Fibroblast of pulmonary artery (primary cell): ENCODE measurements at places on chromosomes 3 and 15.

- no peak for DNase-seq
Measured at GRCh38 chr3:75332794-75333193, 331.3 kb upstream of the FRG2C start.

DNA sequence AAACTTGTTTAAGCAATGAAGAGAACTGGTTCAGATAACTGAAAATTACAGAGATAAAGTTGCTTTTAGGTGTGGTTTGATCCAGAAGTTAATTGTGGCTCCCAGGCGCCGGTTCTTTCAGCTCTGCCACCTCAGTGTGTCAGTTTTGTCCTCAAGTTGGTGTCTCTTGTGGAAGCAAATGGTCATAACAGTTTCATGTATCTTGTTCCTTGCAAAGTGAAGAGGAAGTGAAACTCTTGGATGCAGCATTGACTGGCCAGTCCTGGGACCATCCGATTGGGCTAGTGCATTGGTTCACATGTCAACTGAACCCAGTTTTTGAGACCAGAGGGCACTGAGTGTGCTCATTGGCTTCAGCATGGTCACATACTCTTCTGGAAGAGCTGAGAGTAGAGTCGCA, 181.4 kb upstream of the GRM7 start:
- DNase-seq, result no peak

DNA sequence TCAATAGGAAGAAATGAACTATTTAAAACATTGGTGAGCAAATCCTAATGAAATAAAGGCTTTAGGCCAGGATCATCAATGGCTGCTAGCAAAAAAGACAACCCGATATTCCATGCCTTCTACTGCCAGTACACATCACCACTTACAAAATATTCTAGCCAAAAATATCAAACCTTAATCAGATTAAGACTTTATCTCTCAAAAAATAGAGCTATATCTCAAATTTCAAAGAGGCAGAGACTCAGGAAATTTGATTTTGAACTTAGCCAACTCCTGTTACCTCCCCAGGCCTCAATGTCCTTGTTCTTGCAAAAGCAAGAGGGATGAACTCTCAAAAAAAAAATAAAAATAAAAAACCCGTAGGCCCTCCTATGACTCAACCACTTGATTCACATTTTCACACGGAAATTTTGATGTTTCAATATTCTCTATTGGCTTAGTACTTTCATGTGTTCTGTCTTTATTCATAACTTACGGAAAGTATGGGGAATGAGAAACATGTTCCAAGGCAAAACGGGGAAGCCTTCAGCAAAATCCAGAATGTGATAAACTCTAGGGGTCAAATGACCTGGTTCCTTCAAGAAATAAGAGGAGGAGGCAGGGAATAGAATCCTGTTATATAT, 273.3 kb upstream of the ZPLD1 start:
- no peak for DNase-seq

- peak; percentile 8 for DNase-seq
Measured at GRCh38 chr15:100032358-100033085, 299.3 kb upstream of the LYSMD4 start.

- DNase-seq, result peak; percentile 64
Measured at GRCh38 chr3:138673641-138674530, 65.3 kb downstream of the FAIM start.

GRCh38 chr15:33138000-33138399, 56.5 kb downstream of the FMN1 start:
- no peak for DNase-seq

DNA sequence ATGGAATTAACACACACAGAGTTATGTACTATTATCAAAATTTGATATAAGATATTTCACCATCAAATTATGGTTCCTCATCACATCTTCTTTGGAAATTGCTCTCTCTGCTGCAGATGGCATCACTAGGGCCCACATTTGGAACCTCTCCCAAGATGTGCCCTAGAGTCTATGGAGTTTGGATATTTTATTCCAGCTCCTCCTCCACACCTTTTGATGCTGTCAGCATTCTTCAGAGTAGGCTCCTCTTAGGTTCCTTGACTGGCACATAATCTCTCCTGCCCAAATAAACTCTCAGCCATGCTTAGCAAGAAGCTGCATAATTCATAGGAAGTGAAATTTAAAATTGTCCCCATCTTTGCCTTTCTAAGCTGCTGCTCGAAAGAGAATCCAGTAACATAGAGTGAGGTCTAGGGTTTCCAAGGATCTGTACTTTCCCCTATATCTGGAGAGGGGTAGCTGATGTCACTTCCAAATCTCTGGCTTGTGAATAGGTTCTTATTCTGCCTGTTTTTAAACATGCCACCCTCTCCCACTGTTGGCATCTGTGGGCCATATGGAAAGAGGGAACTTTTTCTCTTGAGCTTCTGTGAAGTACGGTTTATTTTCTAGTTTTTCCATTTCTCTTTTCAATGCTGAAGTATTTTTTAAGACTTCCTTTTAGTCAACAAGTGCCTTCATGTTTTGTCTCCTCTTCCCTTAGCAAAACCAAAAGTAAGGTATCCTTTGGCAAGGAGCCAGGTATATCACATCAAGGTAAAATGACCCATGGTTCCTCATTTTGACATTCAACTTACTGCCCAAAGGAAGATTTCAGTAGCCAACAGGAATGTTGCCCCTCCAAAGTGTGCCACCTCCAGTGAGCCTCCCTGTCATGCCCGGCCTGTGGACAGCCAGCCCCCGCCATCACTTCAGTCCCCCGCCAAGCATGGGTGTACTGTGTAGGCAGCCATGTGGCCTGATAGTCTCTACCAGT, 75.3 kb upstream of the C2CD4B start:
- no peak for DNase-seq

DNA sequence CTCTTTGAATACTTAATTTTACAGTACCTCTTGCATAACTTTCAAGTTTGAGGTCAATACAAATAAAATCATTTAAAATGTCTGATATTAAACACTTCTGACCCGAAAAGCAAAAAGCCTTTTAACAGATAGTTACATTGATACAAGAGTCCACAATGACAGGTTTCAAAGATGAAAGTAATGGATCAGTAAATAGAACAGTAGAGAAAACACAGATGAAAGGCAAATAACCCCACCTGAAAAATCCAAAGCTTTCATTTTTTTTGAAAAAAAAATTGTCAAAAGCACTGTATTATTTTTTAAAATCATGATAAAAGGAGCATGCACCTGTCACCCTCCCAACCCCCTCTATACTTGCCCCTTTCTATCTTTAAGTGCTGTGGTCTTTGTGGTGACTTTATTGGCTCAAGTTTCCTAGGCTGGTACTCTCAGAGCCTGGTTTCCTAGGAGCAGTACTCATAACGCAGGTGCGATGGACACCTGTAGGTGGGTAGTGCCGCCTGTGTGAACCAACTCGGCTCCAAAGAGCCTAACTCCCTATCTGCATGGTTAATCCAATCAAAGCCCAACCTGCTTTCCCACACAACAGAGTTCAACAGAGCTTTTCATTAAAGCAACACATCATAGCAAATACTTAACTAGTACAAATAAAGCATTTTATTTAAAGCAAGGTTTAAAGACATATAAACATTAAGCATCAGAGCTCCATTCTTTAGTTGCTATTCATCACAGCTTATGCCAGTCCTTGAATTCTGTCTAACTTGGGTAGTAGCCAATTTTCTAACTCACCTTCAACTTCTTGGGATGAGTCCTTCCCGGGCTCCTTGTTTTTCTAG, 32.2 kb downstream of the LIPC start:
- no peak for DNase-seq

DNA sequence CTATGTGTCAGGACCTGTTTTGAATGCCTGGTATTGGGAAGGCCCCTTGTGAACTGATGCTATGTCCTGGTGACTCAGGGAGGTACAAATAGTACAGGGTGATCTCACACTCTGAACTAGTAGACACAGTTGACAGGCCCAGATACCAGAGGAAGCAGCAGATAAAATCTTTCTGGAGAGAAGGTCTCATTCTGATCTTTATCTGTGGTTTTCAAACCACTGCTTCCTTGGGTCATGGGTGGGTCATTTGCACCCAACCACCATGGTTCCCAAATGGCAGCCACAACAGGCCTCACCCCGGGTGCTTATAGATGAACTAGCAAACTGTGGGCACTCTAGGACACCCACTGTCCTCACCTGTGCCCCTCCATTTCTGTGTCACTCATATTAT, 43.4 kb downstream of the PXYLP1 start:
- DNase-seq, result no peak

GRCh38 chr3:14862661-14863230, 44.0 kb downstream of the FGD5 start:
- DNase-seq, result no peak

GRCh38 chr3:108462899-108463298, 47.5 kb downstream of the MYH15 start:
- DNase-seq, result peak; percentile 40

- no peak for DNase-seq
Measured at GRCh38 chr3:115857518-115858136, 234.3 kb downstream of the GAP43 start.

- no peak for DNase-seq
Measured at GRCh38 chr3:99016452-99016851, 115.0 kb upstream of the DCBLD2 start.

GRCh38 chr3:46535746-46536145, 30.4 kb downstream of the LRRC2 start:
- DNase-seq, result no peak

GRCh38 chr3:98746882-98747281, 16.3 kb upstream of the ST3GAL6 start:
- peak; percentile 52 for DNase-seq

GRCh38 chr15:97998307-97999071, 38.0 kb downstream of the ARRDC4 start:
- no peak for DNase-seq

- no peak for DNase-seq
Measured at GRCh38 chr3:13233487-13234485, 160.6 kb upstream of the IQSEC1 start.

DNA sequence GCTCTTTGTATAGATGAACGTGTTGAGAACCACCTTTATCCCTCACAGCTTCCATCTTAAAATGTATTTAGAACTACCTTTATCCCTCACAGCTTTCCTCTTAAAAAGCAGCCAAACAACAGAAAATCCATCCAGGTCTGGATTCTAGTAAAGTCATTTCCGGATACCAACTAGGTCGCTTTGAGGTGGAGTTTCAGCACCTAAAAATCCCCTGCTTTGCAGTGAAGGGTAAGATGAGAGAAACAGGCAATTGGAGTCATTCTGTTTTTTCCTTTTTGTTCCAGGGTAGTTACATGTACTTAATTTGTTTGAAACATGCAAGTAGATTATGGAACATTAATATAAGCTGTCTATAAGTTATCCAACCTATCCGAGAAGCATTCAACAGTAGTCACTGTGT, 192.0 kb downstream of the UBE2E2 start:
- no peak for DNase-seq

DNA sequence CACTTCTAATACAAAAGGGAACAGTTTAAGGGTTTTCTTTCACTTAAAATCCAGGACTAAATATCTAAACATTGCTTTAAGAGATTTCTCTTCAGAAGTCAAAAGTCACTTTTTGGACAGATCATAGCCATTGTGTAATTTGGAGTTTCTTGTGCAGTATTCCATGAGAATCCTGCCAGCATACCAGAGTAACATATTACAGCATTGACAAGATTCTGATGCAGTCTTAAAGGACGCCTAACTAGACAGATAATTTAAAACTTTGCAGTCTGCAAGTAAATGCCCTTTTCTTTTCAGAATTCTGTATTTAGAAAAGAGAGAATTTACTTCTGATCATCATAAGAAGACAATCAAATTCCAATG, 17.5 kb upstream of the IGSF10 start:
- peak; percentile 22 for DNase-seq

GRCh38 chr3:139830817-139831216, 104.2 kb upstream of the CLSTN2 start:
- no peak for DNase-seq

GRCh38 chr3:130738241-130738640, 8.4 kb downstream of the PIK3R4 start:
- DNase-seq, result no peak

GRCh38 chr3:178485756-178486155, 50.5 kb upstream of the KCNMB2 start:
- DNase-seq, result no peak

DNA sequence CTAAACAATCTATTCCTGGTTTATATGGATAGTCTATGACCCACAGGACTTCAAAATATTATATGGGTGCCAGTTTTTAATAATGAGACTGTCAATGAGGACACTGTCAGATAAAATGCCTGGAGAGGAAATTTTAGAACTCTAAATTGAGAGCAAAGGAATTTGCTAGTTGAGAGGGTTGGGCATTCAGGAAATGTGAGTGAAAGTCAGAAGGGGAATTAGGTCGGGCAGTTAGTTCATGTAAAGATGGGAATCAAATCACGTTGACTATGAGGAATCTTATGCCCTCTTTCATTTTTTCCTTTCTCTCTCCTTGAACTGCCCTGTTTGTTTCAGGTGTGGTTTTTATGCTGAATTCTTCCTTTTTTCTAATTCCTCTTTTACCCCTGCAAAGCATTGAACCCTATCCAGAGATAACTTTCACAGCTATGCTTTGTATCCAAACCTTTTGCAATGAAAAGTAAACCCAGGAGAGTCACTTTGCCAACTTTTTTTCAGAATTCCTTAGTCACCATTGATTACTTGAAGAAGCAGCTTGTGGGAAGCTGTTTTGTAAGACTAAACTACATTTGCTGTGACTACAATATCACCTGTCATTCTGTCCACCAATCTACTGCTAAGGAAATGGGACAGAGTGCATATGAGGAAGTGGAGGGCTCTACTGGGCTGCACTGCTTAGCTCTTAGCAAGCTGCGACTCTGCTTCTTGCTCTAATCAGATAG, 27.8 kb downstream of the CHP1 start:
- peak; percentile 55 for DNase-seq

DNA sequence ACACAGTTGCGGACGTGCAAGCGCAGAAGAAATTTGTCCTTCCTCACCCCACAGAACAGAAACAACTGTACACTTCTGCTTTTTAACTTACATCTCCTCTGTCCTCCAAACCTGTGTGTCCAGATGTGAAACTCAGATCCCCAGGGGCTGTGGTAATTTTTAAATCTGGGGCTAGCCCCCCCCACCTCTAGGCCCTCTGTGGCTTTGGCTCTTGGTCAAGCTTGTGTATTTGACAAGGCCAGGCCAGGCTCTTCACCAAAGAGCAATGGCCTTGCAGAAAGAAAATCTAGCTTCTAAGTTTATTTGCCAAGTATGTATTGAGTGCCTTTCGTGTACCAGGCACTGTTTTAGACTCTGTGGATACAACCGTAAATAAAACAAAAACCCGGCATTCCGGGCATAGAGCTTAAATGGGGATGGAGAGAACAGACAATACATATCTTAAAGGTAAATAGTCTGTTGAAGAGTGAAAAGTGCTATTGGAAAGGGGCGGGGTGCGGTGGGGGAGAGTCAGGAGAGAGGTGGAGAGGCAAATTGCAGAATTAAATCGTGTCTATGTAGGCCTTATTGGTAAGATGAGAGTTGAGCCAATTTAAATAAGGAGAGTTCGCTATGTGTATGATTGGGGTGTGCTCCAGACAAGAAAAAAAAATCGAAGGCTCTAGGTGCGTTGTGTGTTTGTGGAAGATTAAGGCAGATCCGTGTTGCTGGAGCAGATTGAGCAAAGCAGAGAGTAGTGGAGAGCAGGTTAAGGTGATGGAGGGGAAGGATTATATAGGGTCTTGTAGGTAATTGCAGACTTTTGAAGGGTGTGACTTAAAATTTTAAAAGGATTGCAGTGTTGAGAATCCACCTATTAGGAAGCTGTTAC, 781 bp upstream of the DPH6 start:
- no peak for DNase-seq

GRCh38 chr3:58299839-58300516, 6.1 kb upstream of the RPP14 start:
- peak; percentile 83 for DNase-seq

- DNase-seq, result no peak
Measured at GRCh38 chr3:45781841-45782240, 14.5 kb downstream of the SLC6A20 start.

- DNase-seq, result no peak
Measured at GRCh38 chr3:128761392-128761791, 35.4 kb downstream of the RAB7A start.
